Endothelial cell of umbilical vein (primary cell): ENCODE measurements at places on chromosomes 5 and 9. TPM values are rescaled to one million over a fixed set of nuclear protein-coding genes. Genes with fewer than 3 reads are reported as not detected.

DNA sequence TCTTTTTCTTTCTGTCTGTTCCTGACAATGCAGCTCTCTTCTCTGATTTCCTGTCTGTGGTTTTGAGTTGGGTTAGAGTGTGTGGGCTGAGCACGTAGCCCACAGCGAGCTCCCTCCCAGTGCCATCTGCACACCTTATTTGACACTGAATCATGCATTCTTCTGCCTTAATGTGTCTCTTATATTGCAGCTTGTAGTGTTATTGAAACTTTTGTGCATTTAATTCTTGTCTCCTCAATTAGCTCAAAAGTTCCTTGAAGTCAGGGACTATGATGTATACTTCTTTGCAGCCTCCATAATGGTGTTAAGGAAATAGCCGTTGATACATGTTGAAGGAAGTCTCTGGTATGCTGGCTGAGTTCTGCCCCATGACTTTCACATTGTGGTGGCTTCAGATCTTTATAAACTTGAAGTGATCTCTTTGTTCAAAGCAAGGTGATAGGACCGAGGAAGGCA is 576.2 kb upstream of the CLINT1 start:
- DNase-seq = no peak

The KIAA0825 gene
- 1.1 and 1.3 TPM in 2 replicates for total RNA-seq

- no peak for DNase-seq
These were observed 7.3 kb downstream of the ACER2 start for GRCh38 chr9:19416143-19416542.

GRCh38 chr9:13291718-13292117 is 12.2 kb upstream of the MPDZ start:
- no peak for DNase-seq

DNA sequence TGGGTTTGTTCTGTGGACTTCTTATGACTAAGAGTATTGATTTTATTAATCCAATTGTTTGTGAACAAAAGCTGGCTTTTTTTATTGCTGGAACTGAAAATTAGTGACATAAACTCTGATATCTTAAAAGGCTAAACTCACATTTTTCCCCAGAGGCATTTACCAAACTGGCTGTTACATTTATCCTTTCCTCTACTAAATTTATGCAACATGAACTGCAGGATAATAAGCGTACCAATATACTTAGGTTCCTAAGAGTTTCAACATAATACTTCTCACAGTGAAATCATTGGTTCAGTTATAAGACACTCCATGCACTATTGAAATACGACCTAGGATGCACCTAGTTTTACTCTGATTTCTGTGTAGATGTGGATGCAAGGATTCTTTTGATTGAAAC is 560.8 kb upstream of the WWC1 start:
- DNase-seq = no peak

- peak; percentile 43 for DNase-seq
These were observed 77.8 kb downstream of the TTLL11 start for GRCh38 chr9:122015170-122015821.

The CDC20B gene
- total RNA-seq = 0.14 and 0.22 TPM in 2 replicates

DNA sequence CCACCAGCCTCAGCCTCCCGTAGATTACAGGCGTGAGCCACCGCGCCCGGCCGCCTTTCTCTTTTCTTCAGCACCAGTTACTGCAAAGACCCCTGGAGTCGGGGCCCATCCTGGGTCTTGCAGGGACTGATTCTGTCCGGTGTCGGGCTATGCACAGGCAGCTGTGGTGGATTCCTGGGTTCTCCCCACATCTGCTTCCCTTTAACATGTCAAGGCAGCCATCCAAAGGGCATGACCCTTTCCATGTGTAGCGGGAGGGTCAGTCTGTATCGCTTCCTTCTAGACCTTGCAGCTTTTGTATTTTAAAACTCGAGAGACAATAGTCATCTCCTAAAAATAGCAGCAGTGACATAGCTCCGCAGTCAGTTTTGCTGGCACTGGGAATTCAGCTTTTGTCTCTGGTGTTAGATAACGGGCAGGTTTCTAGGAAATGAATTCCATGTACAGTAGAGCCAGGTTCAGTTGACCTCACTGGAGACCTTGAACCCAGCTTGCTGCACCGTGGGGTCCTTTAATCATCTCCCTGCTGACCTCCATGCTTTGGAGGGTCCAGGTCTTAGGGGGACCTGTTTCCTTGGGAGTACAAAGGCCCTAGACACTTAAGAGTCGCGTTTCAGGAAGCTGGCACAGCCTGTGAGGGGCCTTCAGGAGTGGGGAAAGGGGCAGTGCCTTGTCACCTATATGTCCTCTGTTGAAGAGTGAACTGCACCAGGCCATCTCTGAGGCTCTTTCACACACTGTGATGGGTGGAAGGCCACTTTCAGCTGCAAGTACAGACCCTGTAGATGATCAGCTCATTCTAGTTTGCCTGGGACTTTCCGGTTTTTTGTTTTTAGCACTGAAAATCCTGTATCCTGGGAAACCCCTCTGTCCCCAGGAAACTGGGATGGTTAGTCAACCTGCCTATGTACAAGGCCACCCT is 13.8 kb downstream of the ANKRD33B start:
- DNase-seq = peak; percentile 86

The AK1 gene
- total RNA-seq = 113 and 115 TPM in 2 replicates

The ANKRD31 gene
- total RNA-seq = not detected in 2 replicates

DNA sequence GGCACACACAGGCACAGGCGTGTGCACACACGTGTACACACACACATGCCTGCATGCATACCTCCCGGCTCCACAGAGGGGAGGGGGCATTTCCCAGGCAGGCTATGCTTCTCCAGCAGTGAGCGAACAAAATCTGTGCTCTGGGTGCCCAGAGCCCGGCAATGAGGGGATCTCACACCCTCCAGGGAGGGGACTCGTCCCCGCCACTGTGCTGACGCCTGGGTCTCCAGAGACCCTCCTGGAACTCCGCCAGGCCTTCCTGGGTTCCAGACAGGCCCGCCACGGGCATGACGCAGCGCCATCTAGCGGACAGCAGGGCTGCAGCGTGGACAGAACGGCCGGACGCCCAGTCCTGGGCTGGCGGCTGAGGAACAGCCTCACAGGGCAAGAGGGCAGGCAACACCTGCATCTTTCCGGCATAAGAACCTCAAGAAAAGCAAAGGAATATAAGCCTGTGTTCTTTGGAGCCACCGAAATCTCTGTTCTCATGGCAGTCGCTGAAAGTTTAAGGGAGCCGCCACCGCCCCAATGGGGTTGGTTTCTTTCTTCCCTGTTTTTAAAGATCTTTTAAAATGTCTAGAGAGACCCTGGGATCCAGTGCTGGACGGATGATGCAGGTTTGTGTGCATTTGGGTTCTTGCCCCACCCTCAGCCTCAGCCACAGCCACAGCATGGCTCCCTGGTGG is 135.6 kb upstream of the PPP1R26 start:
- peak; percentile 11 for DNase-seq

DNA sequence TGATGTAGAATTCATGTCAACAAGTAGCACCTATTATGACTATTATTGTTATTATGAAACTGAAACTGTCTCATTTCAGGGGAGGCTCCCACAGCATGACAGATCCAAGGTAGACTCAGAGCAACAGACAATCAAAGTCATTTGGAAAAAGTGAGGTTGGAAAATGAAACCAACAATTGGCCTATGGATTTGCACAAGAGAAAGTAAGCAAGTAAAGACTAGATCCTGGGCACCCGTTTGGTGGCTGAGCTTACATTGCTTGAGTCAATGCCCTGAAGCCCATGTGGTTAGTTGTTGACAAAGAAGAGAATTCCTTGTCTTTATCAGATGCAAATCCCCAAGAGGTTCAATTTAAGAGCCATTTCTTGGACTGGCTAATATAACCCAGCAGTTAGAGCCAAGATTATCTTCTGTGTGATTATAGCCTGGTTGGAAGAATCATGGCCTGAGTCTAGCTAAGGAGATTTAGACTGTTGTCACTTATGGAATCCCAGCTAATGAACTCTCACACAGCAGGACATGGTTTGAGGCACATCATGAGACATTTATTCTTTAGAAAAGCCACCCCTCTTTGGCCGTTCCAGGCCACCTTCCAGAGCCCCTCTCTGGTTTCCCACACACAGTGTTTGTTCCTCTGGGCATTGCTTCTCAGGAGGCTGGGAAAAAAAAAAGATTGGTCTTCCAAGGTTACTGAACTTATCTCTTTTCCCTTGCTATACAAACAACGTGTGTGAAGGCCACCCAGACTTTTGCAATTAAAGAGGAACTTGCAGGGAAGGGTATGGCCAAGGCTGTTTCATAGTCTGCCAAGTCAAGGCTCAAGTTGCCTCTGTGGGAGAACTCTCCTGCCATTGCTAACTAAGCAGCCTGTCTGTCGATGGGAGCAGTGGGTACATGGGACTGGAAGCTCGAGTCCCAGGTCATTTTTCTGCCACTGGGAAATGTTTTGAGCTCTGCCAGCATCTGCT is 399.5 kb downstream of the ENC1 start:
- no peak for DNase-seq

DNA sequence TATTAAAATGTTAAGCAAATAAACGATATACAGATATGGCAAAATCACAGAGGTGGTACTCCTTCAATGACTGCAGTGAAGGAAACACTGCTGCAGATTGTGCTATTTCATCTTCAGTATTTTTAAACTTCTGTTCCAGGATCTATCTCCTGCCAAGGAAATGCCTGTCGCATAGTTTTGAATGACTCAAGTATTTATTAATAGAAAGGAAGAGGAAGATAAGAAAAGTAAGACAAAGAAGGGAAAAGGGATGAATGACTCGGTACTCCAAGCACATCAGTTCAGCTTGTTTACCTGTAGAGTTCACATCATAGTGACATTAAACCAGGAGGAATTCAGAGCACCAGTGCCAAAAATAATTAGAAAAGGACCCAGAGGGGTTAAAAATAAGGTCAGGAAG is 5.1 kb upstream of the GPX8 start:
- peak; percentile 93 for DNase-seq

The AGPAT2 gene
- total RNA-seq = 43.0 and 45.5 TPM in 2 replicates

DNA sequence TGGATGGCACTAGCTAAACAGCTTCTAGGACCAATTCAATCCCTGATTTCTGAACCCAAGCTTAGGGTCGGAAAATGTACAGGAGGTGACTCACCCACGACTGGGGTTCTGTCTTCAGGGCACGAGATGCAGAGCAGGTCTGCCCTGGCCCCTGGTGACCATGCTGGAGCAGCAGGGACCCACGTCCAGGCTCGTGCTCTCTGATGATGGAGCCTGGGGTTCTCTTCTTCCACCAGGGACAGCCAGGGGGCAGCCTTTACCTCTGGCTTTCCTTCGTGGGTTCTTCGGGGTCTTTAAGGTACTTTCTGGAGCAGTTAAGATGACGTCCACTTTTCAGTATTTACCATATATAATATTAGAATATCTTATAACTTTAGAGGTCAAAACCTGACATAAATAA is 2.1 kb downstream of the CFAP77 start:
- peak; percentile 14 for DNase-seq

DNA sequence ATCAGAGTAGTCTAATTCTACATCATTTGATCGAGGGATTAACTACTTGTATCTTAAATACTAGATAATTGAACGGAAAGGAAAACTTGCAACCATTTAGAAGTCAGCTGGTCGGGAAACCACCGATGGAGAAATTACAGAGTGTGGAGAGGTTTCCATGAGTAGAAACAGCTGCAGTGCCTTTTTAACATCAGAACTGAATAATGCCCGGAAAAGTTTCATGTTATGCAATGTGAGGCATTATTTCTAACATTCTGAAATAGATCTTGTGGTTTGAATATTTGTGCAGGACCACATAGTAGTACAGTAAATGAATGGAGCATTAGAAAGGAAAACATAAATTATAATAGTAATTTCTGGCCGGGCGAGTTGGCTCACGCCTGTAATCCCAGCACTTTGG is 88.1 kb upstream of the RNF180 start:
- no peak for DNase-seq

DNA sequence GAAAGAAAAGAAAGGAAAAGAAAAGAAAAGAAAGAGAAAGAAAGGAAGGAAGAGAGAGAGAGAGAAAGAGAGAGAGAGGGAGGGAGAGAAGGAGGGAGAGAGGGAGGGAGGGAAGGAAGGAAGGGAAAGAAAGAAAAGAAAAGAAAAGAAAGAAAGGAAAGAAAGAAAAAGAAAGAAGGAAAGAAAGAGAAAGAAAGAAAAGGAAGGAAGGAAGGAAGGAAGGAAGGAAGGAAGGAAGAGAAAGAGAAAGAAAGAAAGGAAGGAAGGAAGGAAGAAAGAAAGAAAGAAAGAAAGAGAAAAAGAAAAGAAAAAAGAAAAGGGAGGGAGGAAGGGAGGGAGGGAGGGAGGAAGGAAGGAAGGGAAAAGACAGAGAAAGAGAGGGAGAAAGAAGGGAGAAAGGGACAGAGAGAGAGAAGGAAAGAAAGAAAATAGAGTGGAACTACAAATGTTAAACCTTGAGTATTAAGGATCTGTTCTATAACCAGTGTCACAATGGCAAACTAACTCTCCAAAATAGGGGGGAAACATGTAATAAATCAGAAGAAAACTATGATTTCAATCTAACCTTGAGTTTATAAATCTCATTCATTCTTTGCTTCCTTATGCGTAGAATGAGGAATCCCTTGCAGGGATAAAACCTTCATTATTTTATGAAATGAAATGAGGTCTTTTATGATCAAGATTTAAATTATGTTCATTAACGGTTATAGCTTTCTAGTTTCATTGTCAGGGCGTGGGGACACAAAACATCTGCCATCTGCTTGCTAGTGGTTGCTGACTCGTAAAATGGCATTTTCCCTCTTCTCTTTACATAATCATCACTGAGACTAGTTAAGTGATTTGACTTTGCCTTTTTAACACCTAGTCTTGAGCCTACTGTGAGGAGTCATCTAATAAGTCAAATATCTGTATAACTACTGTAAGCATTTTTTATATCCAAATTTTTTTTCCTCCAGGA is 40.7 kb upstream of the RAD23B start:
- DNase-seq = no peak

The OR1J2 gene
- not detected in 2 replicates for total RNA-seq

GRCh38 chr5:63500242-63500641 is 462.0 kb downstream of the HTR1A start:
- DNase-seq = no peak
